ENCODE measurements at places on chromosomes 13 and 19.

GRCh38 chr13:52934258-52934657 lies 85.8 kb upstream of the PCDH8 start:
- no peak for DNase-seq

- DNase-seq = no peak
Measured at GRCh38 chr13:66222926-66223325, 1007.2 kb downstream of the PCDH9 start.

GRCh38 chr13:109899316-109899715 lies 112.9 kb upstream of the IRS2 start:
- no peak for DNase-seq

DNA sequence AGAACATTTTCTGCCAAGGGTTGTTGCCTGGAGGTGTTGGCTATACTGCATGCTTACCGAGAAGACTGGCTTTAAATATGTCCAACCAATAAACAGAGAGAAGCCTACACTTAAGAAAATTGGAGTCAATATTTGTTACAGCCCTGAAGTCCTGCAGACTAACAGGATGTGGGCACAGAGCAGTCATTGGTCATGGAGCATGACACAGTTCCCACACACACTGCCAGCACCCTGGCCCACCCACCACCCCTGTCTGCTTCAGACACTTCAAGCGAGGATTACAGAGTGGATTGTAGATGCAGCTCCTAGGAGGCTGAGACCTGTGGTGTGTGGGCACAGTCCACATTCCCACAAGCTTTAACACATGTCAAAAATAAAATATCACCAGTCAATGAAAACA lies 21.0 kb upstream of the SERP2 start:
- DNase-seq = no peak

DNA sequence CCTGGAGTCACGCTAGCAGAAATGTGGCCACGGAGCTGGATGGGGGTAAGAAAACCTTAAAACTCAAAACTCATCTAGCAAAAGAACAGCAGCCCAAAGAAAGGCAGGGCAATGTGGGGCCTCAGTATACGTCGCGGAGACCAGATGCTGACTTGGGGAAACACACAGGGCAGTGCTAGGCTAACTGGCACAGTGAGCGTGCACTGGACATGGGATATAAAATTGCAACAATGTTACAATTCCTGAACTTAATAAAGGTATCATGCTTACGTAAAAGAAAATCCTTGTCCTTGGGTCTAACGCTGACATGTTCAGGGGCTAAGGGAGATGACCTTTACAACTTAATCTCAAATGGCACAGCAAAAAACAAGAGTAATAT lies 40.5 kb downstream of the COL4A1 start:
- no peak for DNase-seq

DNA sequence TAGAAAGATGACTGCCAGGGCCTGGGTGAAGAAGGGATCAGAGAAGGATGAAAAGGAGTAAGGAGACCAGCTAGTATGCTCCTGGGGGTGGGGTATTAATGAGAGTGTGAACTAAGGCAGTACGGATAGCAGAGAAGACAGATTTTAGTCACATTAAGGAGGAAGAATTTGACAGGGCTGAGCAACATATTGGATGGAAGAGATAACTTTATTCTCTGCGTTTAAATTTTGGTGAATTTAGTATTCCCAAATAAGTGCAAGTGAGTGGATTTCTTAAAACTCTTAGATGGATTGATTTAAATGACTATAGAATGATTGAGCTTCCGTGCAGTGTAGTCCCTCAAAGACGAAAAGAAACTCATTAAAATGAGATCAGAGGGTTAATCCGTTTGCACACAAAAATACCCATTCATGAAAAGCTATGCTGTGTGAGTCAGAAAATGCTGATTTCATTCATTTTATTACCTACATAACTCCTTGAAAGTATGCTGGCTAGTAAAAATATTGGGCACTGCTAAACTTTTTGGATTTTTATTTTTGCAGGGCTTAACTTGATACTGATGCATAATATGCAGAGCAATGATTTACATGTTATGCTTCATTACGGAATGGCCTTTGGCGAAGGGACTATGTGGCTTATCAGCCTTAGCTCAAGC lies 54.1 kb downstream of the WDFY2 start:
- DNase-seq = no peak

GRCh38 chr13:21800837-21801616 lies 130.2 kb downstream of the FGF9 start:
- no peak for DNase-seq

DNA sequence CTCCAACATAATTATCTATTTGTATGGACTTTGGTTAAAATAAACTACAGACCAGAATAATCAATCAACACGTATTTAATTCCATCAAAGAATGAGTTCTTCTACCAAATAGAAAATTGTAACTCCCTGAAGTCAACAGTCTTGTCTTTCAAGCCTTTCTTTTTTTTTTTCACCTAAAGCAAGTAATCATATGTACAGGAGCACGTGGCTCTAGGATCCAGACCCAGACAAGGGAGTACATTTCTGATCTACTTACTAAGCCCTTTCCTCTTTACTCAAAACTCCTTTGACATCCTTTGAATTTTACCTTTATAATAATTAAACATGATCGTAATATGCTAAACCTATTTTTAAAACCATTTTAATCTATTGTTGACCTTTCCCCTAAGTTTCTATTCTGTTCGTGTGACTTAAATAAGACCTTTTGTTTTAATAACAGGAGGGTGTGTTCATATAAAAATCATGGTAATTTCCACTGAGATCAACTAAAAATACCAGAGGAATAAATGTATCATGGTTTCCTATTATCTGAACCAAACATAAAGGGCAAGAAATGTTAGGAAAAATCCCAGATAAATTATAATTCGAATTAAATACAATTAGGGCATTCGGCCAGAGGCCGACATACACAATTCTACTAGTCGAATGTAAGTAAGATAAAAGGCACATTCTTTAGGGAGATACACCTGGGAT lies 1.7 kb downstream of the SLC7A1 start:
- DNase-seq = no peak
